ENCODE measurements at places on chromosomes 4 and X.

GRCh38 chrX:13340182-13340791 lies 20.4 kb upstream of the ATXN3L start:
- no peak for DNase-seq

DNA sequence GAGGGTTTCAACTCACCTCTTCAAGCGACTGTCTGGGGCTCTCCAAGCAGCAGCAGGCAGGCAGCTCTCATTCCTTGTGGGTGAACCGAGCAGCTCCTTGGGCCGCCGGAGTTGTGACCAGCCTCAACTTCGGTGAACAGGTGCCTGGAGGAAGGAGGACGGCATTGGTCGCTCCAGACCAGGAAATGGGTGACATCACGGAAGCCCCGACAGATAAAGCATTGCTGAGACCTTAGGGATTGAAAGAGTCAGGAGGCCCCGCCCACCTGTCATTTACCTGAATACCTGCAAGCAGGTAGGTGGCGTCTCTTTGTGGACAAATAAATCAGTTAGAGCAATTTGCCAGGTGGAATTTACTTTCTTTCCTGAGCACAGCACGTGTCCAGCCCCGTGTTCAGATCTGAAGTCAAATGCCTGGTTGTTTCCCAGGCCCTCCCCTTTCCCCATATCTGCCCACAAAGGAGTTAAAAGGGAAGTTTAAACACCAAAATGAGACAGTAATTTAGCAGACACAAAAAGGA lies at the start of gene LNX1:
Gene LNX1 (minus strand): TSS at position 115 of the 521 bp plus-strand sequence. CDS start 17,484 bp downstream, outside the sequence.
- no peak for DNase-seq

- peak; percentile 52 for DNase-seq
Measured at GRCh38 chr4:2792711-2793585, at the start of gene SH3BP2. SH3BP2 (plus strand) TSS chr4:2793085; CDS start chr4:2820618, 27,533 bp downstream.

- no peak for DNase-seq
Measured at GRCh38 chr4:139083607-139083955, 68.0 kb downstream of the NOCT start.

DNA sequence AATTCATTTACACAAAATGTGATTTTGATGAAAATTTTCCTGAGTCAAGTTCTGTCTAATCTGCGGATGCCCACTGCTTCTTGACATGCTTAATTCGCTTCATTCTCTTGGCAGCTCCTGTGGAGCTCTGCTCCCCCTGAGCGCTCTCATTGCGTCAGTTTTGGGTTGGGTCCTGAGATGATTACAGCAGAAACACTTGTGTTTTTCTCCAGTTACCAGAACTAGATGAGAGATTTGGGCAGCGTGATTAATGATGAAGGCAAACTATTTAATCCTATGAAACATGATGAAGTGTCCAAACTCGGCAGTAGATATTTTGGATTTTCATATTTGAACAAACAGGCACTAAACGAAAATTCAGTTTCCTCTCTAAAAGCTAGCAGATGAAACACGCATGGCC lies 4.2 kb upstream of the CXCL1 start:
- no peak for DNase-seq

GRCh38 chrX:113400193-113400704 lies 559.6 kb upstream of the AMOT start:
- no peak for DNase-seq

- DNase-seq, result no peak
Measured at GRCh38 chr4:183936574-183937345, 31.7 kb downstream of the STOX2 start.

- no peak for DNase-seq
Measured at GRCh38 chr4:926538-926937, 5.6 kb downstream of the GAK start.

DNA sequence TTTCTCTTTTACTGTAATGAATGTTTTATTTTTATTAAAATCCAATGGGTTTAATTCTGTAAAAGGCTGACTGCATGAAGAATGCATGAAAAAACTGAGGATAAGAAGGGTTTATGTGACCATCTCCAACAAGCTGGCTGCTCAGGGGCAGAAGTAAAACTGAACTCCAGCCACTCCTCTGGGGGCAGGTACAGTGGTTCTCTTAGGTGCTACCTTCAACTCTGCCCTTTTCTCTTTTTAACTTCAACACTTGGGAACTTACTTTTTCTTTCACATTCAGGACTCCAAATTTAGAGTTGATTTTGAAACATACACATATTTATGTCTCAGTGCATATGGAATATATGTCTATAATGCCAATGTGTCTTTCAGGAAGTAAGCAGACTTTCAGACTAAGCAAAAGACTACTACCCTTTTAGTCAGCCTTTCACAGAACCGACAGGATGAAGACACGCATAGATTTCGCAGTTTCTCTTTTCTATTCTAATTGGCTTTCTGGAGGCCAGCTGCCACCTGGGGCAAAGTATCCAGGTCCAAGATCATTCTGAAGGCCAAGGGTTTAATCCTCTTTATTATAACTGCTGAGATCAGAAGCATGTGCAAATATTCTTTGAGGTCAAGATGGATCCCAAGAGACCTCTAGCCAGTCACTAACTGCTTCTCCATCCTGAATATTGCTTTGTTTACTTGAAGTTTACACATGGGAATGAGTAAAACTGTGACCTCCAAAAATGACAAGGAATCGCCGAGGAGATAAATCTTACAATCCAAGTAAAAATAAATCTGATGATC lies 30.7 kb downstream of the HS3ST1 start:
- no peak for DNase-seq

DNA sequence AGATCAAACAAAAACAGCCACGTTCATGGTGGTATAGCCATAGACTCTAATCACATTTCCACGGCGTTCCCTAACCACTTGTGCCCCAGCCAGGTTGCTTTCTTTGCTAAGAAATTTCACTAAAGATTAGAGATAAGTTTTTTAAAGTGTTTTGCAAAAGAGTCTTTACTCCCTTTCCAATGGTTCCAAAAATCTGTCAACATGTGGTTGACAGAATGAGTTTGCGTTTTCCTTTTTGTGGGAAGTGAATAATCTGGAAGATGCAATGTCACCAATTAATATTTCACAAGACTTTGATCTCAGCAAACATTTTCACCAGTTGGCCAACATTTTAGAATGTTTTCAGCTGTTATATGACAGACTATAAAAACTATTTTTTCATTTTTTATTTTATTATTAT lies 35.3 kb downstream of the CXCL1 start:
- DNase-seq, result no peak

DNA sequence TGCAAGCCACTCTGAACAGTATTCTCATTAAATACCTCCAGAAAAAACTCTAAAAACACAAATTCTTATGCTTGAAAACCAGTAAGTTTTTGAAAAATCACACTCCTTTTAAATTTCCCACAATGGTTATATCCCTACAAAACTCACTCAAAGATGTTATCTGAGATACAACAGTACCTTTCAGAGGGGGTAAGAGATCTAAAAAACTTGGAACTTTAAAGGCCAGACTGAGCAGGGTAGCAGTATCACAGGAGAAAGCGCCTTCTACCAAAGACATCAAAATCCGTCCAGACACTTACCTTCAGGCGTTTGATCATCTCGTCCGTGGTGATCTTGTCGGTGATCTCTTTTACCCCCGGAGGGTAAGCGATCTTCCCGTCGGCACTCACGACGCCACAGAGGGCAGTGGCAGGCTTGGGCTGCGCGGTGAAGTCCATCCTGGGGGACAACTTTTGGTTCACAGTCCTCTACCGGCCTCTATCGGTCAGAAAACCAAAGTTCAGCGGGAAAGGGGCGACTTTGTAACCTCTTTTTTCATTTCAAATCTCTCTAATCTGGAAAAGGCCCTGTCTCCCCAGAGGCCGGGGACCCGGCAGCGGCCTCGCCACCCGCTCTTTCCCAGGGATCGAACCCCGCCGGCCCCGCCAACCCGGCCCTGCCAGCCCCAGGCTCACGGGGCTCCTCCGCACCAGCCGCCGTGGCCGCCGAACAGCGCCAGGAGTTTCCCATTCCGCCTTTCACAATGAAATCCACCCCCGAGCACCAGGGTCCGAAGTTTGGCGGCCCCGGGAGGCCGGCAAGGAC lies 1.4 kb downstream of the PDS5A start:
- peak; percentile 85 for DNase-seq

GRCh38 chr4:8769645-8770517 lies 101.8 kb downstream of the HMX1 start:
- DNase-seq, result no peak

- DNase-seq, result no peak
Measured at GRCh38 chrX:135436966-135437866, 15.5 kb downstream of the SMIM10L2A start.

Data from T1000 (cell line).